ENCODE measurements at places on chromosomes 12 and 14. TPM values are rescaled to one million over a fixed set of nuclear protein-coding genes. Genes with fewer than 3 reads are reported as not detected.

GRCh38 chr12:132600048-132601032 lies 10.0 kb downstream of the LRCOL1 start:
- H3K4me3 ChIP-seq: peak overlapping the region; percentile 61
- no peaks in the 10 kb centered on the region for H3K36me3 ChIP-seq
- H3K27me3 ChIP-seq: no peaks in the 10 kb centered on the region
- peak; percentile 74 for DNase-seq
- H3K27ac ChIP-seq: no peak overlapping the region

- no peak overlapping the region for H3K27ac ChIP-seq
- no peak overlapping the region for H3K4me3 ChIP-seq
- no peak for DNase-seq
These were observed 57.2 kb upstream of the PELI2 start for GRCh38 chr14:56061051-56061450.

DNA sequence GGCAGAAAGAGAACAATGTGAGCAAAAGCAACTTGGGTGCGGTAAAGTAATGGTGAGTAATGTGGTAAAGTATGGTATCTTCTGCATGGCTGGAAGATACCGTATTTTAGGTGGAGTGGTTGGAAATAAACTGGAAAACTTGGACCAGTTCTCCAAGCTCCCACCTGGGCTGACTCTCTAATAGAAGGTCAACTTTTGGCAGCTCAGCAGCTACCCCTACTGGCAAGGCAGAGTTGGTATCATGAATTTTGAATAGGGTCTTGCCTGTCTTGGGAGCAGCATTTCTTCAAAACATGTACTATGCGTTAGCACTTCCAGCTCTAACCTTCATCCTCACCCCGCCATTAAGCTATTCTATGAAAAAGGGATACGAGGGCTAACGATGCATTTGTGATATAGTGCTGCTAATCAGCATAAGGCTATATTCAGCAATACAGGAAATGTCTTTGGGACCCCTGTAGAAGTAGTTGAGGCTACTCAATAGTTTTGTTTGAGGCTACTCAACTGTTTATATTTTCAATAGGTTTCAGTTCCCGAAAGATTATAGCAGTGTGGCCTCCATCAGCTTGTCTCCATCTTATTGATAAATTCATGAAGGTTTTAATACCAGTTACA lies 276.3 kb upstream of the FAR2 start:
- no peak overlapping the region for H3K4me3 ChIP-seq
- peak; percentile 79 for DNase-seq
- no peak overlapping the region for H3K27ac ChIP-seq
- H3K36me3 ChIP-seq: no peaks in the 10 kb centered on the region

DNA sequence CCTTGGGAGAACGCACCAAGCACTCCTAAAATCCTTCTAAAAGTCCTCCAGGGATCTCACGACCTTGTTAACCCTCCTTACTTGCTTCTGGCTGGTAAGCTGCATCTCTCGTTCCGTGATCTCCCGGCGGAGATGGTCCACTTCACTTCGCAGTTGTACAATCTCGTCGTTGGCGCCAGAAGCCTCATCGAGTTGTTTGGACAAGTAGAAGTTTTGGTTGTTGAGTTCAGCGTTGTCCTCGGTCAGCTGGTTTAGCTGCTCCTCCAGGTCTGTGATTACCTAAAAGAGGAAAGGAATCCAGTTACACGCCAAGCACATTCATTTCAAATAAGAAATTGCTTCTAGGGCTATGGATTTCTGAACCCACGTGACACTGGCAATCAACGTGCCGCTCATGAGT lies 67.1 kb downstream of the PRKAB1 start:
- no peak for DNase-seq
- peaks cover 14% of the 10 kb centered on the region for H3K4me1 ChIP-seq
- H3K4me3 ChIP-seq: no peak overlapping the region

GRCh38 chr12:74490390-74491064 lies 47.1 kb upstream of the ATXN7L3B start:
- no peaks in the 10 kb centered on the region for H3K27me3 ChIP-seq
- no peaks in the 10 kb centered on the region for H3K36me3 ChIP-seq
- no peak for DNase-seq
- H3K4me1 ChIP-seq: peaks cover 19% of the 10 kb centered on the region
- no peak overlapping the region for H3K4me3 ChIP-seq

GRCh38 chr12:130335517-130336392 lies 1.9 kb upstream of the PIWIL1 start:
- DNase-seq: peak; percentile 78
- no peak overlapping the region for H3K27ac ChIP-seq
- H3K4me1 ChIP-seq: no peaks in the 10 kb centered on the region
- no peaks in the 10 kb centered on the region for H3K36me3 ChIP-seq

- H3K36me3 ChIP-seq: no peaks in the 10 kb centered on the region
- H3K27ac ChIP-seq: no peak overlapping the region
- no peaks in the 10 kb centered on the region for H3K27me3 ChIP-seq
- no peaks in the 10 kb centered on the region for H3K4me1 ChIP-seq
These were observed 31.9 kb upstream of the RASSF8 start for GRCh38 chr12:25926536-25926935.

NFE2 gene
- not detected for total RNA-seq

AQP2 gene
- 0.63 TPM for total RNA-seq

SIX4 gene
- 61.6 TPM for total RNA-seq

TRPV4 gene
- not detected for total RNA-seq

ITPK1 gene
- total RNA-seq: 6.3 TPM

ARHGAP9 gene
- 6.7 TPM for total RNA-seq
